Lower leg skin (tissue), 4 donors: ENCODE measurements at places on chromosomes 5 and 9. TPM values are rescaled to one million over a fixed set of nuclear protein-coding genes. Genes with fewer than 3 reads are reported as not detected.

DNA sequence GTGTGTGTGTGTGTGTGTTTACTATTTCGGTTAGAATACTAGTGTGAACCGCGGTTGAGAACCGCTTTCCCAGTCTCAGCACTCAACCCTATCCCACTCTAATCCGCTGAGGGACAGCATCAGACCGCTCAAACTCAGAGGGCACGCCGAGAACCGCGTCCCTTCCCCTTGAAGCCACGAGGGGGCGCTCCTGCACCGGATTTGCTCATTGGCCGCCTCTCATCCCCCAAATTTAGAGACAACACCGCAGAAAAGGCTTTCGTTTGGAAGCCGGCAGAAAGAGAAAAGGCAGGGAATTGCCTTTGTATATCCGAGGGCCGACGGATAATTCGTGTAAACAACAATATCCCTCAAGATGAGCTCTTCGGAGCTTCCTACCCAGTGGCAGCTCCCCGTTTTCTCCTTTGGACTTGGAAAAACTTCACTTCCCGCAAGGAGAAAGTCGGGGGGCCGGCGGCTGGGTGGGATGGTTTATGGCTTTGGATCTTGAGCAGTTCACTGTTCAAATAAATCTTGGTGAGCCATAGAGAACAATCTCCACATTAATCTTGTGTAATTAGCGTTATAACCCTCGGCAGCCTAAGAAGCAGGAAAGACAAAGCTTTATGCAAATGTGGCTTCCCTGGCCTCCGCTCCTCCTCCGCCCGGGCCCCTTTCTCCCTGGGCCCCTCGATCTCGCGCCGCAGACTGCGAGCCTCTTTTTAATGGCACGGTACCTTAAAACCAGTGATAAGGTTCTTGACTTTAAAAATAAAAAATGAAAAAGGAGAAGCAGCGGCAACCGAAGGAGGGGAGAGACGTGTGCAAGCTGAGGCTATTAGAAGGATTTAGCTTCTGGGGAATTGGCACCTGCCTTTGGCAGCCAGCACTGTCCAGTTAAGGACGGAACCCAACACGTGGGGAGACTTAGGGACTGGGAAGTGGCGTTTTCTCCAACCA is 296.8 kb downstream of the PARP8 start:
- DNase-seq, result peak; percentile 67

TAF11L10 gene
- not detected for total RNA-seq

DNA sequence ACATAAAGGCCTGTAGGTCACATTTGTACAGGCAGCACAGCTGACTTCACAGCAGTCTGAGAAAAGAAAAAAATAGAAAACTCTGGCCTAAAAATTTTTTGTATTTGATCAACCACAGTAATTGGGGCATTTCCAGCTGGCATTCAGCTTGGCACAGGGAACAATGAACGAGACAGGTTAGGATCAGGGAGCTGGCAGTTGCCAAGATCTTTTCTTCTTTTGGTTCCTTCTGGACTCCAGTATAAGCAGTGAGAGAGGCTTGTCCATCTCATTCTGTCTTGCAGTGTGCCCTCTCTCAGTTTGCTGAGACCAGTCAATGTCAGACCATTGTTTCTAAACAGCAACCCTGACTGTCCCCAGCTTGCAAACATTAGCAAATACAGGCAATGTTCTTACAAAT is 601.1 kb downstream of the TLR4 start:
- DNase-seq, result no peak

DNA sequence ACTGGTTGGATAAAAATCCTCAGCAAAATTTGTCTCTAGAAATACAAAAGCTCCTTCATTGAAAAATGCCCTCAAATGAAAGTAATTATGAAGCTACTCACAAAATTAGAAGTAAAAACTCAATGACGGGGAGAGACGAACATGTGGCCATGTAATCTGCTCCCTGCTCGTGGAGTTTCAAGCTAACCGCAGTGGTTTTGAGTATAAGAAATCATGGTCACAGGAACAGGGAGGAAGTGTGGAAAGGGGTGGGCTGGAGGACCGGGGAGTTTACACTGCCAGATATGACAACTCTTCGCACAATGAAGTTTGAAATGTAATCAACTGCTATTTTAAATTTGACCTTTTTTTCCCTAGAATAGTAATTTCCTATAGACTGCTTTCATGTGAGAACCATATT is 765.4 kb upstream of the DMAC1 start:
- no peak for DNase-seq
